Right hindlimb (tissue), 1 donor: ENCODE measurements at places on chromosomes 12 and 14.

- peak; percentile 95 for DNase-seq
Observed at GRCh38 chr14:87992718-87993628, at the start of gene GALC. GALC (minus strand) TSS chr14:87993182; CDS start chr14:87993164, 18 bp downstream.

DNA sequence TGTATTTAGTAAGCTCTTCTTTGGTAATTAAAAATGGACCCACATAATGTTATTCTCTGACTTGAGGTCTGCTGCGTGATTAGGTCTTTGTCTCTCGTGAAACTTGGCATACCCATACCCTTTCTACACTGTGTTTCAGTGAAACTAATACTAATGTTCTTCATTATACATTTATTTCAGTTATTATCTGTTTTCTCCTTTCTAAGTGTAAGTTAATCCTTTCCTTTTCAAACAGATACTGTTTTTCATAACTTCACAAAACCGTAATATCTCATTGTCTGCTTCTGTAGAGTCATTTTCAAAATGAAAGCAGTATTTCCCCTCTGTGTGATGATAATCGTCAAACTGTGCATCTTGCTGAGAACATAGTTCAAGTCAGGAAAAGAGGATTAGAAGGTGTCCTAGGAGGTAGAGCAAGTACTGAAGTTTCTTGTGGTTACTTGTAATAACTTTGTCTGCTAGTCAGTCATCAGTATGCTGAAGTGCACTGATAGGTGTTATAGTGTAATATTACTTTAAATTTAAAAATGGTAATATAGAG, 15.9 kb downstream of the PYROXD1 start:
- no peak for DNase-seq

DNA sequence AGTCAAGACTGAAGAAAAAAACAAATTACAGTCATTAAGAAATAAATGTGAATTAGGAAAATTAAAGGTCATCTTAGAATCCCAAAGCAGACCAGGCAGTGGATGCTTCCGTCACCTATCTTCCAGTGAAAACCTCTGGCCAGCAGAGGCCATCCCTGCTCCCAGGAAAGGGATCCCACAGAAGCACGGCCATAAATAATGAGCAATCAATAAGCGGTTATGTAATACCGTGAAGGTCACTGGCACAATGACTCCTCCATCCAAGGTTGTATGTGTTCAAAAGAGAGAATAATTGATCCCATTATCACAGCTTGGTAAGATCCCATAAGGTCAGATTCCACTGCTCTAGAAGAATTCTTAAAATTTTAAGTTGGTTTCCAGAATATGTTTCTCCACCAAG, 85.7 kb downstream of the PPP2R5E start:
- no peak for DNase-seq

GRCh38 chr12:122856999-122857671, 21.9 kb downstream of the HIP1R start:
- no peak for DNase-seq

DNA sequence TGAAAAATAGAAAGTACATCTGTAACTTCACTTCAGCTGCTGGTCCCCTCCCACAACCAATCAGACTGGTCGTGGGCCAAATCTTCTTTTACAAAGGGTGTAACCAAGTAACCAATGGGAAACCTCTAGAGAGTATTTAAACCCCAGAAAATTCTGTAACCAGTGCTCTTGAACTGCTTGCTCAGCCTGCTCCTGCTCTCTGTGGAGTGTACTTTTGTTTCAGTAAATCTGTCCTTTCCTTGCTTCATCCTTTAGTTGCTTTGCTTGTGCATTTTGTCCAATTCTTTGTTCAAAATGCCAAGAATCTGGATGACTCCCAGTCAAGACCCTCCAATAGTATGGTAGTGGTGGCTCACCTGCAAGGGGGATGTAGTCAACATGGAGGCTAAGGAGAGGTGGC, 489.1 kb downstream of the FUT8 start:
- no peak for DNase-seq

- DNase-seq, result no peak
Observed at GRCh38 chr14:54447231-54447692, 6.1 kb upstream of the CNIH1 start.

DNA sequence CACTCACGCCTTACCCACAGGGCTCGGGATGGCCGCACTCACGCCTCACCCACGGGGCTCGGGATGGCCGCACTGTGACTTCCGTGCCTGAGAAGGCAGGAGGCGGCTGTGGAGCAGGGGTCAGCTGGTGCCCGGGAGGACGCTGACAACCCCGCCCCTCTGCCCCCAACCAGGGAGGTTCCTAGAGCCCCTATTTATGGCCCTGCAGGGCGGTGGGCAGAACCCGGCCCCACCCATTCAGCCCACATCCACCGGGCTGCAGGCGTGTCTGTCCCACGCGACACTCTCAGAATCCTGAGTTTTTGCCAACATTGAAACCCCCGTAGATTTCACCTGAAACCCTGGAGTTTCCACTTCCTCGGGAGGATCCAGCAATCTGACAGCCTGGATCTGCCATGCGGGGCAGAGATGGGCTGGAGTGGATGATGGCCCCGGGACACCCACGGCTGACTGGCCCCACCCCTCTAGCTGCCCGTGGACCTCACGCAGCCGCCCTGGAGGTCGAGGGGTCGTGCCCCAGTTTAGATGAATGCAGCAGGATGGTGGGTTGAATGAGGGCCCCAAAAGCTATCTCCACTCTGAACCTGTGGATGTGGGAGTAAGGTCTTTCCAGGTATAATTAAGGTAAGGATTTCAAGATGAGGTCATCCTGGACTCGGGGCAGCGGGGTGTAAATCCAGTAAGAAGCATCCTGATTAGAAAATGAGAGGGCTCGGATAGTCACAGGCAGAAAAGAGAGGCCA, 20.4 kb downstream of the GALNT9 start:
- no peak for DNase-seq

DNA sequence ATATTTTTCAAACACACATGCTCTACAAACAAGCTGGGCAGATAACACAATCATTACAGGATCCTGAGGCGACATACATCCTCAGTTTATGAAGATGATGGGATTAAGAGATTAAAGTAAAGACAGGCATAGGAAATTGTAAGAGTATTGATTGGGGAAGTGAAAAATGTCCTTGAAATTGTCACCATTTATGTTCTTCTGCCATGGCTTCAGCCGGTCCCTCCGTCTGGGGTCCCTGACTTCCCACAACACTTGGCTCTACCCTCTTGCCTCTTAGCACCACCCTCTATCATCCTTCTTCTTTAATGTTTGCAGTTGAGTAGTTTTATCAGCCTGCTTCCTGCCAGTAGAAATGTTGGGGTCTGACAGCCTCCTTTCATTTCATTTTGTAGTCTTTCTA, 244.4 kb downstream of the DAD1 start:
- DNase-seq, result no peak

DNA sequence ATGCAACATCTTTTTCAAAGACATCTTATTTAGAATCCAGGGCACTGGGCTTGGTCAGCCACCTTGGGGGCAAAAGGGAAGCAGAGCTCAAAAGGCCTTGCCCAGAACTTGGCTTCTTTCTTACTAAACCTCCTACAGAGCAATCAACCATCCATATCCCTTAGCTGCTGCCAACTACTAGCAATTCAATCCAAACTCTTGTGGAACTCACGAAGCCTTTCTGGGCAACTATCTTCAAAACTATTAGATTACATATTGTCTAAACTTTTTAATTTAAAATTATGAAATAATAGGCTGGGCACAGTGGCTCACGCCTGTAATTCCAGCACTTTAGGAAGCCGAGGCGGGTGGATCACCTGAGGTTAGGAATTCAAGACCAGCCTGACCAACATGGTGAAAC, 95.5 kb downstream of the PAWR start:
- no peak for DNase-seq

DNA sequence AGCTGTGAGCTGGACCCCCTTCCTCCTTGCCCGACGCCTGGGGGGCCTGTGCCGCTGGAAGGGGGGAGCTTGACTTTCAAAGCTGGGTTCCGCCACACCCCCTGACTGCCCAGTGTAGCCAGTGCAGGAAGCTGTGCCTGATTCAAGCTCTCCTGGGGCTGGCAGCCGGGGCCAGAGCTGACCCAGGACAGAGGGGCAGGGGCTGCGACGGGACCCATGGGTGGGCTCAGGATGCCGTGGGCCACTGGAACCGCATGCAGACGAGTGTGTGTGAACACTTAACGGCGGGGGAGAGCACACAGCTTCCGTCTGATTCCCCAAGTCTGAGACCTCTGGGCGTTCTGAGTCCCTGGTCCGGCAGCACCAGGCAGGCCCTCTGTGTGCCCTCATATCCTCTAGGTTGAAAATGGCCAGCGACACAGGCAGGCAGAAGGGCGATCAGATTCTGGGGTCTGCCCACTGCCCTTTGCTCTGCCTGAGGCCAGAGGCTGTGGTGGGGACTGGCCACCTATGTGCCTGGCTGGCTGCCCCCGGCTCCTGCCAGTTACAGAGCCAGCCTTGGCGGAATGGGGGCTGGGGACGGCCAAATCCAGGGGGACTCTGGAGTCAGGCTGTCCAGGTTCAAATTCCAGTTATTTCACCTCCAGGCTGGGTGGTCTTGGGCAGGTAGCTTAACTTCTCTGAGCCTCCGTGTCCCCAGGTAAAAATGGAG, 54.0 kb downstream of the CYP46A1 start:
- no peak for DNase-seq

DNA sequence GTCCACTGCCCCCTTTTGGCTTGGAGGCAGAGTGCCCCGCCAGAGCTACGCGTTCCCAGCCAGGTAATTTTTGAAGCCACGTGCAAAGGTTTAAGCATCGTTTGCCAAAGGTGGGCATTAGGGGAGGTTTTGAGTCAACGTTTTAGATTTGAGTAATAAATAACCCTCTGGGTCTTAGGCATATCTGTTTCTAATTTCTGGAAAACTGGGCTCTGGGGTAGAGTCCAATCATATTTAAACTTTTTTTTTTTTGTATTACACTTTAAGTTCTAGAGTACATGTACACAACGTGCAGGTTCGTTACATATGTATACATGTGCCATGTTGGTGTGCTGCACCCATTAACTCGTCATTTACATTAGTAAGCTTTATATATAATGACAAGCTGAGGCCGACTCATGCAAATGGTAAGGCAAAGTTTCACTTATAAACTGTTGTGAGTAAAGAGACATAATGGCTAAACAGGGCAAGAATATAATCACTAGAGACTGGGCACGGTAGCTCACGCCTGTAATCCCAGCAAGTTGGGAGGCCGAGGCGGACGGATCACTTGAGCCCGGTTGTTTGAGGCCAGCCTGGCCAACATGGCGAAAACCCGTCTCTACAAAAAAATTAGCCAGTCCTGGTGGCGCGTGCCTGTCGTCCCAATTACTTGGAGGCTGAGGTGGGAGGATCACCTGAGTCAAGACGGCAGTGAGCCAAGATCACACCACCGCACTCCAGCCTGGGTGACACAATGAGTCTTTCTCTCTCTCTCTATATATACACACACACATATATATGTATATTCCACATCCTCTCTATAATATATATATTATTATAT, 491 bp upstream of the NR2C1 start:
- DNase-seq, result no peak

GRCh38 chr14:74955229-74956026, at the start of gene PGF:
PGF (minus strand) TSS chr14:74955597; CDS start chr14:74955242, 355 bp downstream.
- peak; percentile 72 for DNase-seq

DNA sequence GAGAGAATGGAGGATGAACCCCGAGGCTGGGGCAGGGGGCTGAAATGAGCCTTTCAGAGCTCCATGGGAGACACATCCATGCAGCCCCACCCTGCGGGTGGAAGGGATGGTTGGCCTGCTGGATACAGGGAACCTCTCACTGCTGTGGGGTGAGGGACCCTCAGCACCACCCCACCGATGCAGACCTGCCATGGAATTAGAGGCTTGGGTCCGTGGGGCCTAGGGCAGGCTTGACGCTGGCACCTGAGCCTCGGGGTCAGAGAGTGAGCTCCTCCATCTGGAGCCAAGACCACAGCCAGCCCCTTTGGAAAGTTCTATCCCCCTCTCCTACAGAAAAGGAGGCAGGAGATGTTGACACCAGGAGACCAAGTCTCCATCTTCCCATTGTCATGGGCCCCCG, 7.4 kb upstream of the KRT74 start:
- DNase-seq, result no peak

DNA sequence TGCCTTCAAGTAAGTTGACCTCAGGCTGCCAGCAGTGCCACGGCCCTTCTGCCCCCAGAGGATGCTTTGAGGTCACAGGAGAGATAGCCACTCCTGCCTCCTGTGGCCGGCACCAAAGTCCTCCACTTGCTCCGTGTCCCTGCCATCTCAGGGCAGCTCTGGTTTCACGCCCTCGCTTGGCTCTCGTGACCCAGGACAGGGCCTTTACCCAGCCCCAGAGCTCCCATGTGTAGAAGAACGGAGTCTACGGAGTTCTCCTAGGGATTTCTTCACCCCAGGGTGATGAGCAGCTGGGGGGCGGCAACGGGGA, 178.1 kb downstream of the ADGRD1 start:
- DNase-seq, result no peak

DNA sequence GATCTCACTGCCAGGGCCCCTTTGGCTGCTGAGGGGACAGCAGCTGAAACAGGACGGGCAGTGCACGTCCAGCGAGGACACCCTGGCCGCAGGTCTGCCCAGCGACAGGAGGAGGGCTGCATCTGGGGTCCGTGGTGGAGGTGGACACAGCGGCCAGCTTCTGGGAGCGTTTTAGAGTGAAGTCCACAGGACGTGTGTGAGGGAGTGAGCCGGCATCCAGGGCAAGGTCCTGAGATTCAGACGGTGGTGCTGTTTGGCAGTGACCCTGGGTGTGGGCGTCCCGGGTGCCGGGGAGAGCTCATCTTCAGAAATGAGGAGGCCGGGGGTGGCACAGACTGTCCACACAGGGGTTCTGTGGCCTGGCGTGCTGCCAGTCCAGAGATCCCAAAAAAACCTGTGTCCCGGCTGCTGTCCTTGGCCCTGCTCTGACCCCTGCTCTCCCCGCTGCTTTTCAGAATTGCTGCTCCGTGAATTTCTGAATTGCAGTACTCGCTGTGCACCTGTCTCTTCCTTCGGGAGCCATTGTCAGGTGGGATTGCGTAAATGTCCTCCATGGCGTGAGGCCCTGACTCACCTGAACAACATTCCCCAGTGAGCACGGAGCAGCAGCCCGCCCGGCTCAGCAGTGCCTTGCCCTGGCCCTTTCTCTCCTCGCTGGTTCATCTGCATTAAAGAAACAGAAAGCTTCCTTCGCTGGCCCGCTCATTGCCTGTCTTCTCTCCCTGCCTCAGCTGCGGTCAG, 183.5 kb upstream of the C14orf180 start:
- DNase-seq, result no peak

DNA sequence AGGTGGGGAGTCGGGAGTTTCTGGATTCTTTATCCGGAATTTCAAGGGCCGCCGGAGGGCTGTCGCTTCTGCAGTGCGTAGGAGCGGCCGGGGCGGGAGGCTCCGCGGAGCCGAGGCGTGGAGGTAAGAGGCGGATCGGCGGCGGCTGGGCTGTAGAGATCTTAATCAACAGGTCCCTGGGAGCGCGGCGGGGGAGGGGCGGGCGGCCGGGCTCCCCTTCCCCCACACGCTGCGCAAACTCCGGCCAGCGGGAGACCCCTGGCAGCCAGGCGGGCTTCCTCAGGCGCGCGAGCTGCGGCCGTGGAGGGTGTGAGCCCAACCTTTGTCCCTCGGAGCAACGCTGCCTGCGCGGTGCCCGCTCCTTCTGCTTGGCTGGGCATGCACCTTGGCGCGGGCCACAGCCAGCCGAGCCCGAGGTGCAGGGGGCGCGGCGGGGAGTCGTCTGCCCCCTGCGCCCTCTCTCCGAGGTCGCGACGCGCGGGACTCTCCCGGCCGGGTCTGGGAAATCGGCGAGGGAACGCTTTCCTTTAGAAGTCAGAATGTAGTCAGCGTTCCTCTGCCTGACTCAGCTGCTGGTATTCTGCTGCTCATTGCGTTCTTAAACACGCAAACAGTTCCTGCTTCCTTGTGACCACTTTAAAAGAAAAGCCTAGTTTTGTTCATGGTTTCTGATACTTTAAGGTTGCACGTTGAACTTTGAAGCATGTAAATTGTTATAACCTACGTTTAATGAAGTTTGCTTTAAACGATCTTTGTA, at the start of gene PALS1:
Gene PALS1 (plus strand): TSS at position 25 of the 757 bp plus-strand sequence. CDS start 37,736 bp downstream, outside the sequence.
- DNase-seq, result no peak
